ENCODE measurements at places on chromosomes 2 and 18. TPM values are rescaled to one million over a fixed set of nuclear protein-coding genes. Genes with fewer than 3 reads are reported as not detected.

DNA sequence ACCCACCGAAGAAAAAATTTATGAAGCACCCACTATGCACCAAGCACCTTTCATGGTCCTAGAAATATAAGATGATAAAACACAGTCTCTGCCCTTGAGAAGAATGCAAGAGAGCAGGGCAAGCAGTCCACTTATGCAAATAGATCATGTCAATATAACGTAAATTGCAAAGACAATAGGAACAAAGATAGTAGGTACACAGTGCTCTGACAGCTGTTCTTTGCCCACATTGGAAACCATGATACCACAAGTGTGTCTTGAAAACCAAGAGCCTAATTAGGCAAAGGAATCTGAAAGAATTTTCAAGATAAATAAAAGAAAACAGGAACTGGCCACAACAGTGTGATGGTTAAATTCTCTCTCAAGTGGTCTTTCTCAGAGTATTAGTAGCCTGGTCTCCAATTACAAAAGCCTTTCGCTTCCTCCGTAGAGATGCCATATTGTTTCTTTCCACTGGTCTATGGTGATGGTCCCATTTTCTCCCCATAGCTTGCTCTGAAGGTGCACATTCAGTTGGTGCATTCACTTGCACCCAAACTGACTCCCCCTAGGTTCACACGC lies 108.5 kb downstream of the VWC2L start:
- DNase-seq, result no peak

DNA sequence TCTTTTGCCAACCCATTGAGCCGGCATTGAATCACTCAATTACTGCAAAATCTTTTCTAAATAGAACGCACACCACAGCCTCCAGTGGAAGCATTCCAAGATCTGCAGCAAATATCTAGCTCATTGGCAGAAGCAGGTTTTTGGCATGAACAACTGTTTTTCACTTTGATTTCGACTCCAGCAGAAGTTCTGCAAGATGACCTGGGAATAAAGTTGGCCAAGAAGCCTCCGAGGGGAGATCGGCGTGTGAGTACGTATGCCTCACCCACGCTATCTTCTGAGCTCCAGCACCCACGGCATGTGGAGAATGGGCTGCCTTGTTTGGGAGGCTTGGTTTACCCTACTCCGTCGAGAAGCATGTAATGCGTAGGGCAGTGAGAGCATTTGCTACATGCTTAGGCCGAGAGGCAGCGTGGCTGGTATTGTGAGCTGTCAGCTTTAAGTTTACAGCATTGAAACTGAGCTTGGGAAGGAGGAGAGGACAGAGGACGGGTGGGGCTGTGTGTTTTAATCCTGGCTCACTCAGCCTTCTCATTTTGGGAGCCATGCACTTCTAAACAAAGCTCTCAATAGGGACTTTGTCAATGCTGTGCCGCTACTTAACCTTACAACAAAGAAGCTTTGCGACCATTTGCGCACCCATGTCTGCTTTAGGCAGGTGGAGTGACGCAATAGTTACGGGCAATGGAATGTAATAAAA lies 10.5 kb downstream of the PCARE start:
- DNase-seq, result no peak

DNA sequence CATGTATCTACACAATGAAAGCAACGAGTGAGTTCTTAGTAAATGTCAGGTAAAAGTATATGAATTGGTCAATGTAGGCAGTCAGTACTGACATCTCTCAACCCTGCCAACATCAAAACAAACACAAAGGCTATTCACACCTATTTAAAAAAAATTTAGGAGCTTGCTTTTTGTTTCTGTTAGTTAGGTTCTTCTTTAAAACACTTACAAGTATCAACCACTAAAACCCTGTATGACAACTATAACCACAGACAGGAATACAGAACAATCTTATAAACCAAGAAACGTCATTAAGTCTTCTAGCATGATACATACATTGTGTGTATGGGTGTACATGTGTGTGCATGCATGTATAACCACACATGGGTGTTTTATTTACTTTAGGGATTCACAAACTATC lies 131.0 kb downstream of the TCF4 start:
- no peak for DNase-seq

- DNase-seq, result no peak
These were observed 172.7 kb downstream of the SETBP1 start for GRCh38 chr18:44853430-44853829.

SIGLEC15 gene
- 0.81 TPM for polyA plus RNA-seq

C2orf66 gene
- polyA plus RNA-seq, result 1.2 TPM

Data from left renal cortex interstitium (tissue), 4 donors.